ENCODE measurements at places on chromosomes 3 and 15. TPM values are rescaled to one million over a fixed set of nuclear protein-coding genes. Genes with fewer than 3 reads are reported as not detected.

DNA sequence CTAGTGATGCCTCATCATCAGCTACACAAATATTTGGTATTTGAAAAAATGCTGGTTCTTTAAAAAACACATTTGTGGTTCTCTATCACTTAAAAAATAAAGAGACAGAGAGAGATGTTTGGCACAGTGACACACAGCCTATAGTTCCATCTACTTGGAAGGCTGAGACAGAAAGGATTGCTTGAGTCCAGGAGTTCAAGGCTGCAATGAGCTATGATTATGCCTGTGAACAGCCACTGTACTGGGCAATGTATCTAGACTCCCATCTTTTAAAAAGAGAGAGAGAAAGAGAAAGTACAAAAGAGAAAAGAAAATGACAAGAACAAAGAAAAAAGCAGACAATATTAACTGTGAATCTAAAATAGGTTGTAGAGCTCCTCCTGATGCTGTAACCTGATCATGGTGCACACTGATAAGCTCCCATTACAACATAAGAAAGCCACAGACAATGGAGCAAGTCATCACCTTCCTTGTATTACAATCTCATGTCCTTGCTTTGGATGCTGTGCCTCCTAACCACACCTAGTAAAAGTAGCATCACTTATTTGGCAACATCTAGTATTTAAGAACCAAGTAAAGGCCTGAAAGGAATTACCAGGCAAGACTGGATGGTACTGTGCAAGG is 31.7 kb upstream of the MAP4 start:
- DNase-seq = no peak

- DNase-seq = no peak
These were observed 64.8 kb downstream of the OXNAD1 start for GRCh38 chr3:16329826-16330129.

GRCh38 chr15:61367953-61368352 is 138.9 kb upstream of the RORA start:
- no peak for DNase-seq

GRCh38 chr15:29873947-29874411 is 51.7 kb upstream of the TJP1 start:
- no peak for DNase-seq

DNA sequence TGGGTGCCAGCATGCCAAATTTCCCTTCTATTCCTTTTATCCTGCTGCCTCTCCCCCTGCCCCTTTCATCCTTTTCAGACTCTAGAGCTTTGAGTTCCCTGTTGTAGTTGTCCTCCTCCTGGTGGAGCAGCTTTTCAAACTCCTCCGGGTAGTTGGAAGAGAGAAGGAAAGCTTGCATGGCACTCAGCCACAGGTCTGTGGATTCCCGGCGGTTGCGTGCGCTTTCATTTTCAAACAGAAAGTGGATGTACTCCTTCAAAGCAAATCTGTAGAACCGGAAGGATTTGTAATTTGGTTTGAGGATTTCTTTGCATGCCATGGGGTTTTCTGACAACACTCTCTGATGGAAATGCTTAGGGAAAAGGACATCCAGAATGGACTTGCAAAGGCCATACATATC is 68.1 kb upstream of the DCLK3 start:
- DNase-seq = no peak

DNA sequence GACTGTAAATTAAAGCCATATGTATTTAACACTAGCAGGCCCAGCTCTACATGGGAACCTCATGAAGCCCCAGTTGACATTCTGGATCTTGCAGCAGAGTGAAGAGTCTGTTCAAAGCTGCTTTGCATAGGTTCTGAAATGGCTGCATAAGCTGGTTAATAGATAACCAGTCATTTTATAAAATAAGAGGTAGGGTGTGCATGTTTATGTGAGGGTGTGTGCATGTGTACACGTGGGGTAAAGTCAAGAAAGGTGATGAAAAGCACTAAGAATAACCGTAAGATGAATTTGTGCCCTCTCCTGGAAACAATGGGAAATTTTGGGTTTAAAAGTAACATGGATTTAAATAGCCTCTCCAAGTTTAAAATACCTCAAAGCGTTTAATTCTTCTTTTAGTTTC is 33.0 kb downstream of the PAQR9 start:
- DNase-seq = no peak

DNA sequence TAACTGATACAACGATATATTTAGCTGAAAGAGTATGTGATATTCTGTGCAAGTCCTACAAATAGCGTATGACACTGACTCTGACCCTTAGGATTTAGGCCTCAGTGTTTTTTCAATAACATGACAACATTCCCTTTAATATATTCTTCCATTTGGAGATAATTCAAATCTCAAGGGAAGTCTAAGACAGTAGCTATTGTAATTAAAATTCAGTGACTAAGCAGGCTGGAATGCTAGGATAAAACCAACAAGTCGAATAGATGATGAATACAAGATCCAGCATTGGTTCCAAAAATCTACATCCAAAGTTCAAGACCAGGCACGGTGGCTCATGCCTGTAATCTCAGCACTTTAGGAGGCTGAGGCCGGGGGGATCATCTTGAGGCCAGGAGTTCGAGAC is 56.2 kb downstream of the QTRT2 start:
- DNase-seq = no peak

GRCh38 chr15:29270976-29271375 is 1.4 kb upstream of the NSMCE3 start:
- no peak for DNase-seq

- no peak for DNase-seq
These were observed 196.2 kb upstream of the CNTN4 start for GRCh38 chr3:1902416-1902815.

GRCh38 chr3:38573556-38573955 is 75.9 kb downstream of the SCN5A start:
- DNase-seq = no peak

DNA sequence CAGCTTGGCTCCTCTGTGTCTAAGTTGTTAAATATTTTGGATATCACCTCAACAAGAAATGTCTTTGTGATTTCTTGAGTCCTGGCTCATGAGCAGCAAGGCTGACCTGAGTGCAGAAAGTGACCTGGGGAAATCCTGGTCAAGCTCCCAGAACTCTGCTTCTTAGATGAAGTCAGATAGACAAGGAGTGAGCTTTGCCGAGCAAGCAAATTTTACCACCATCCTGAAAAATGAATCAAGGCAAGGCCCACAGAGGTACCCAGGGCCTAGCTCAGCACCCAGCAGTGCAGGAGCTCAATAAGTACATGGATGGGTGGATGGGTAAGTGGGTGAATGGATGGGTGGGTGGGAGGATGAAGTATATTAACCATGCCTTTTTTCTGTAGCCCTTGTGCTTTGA is 291.8 kb downstream of the UACA start:
- DNase-seq = no peak

- no peak for DNase-seq
These were observed 50.0 kb downstream of the MEIS2 start for GRCh38 chr15:37050345-37050744.

- DNase-seq = peak; percentile 30
These were observed 459.9 kb downstream of the RAP2B start for GRCh38 chr3:153621953-153622352.

- peak; percentile 81 for DNase-seq
These were observed 90.6 kb upstream of the PROK2 start for GRCh38 chr3:71875461-71875947.

- DNase-seq = no peak
These were observed 75.4 kb upstream of the ARL6 start for GRCh38 chr3:97689111-97689510.

- no peak for DNase-seq
These were observed 56.5 kb downstream of the SEMA3G start for GRCh38 chr3:52388348-52388821.

DNA sequence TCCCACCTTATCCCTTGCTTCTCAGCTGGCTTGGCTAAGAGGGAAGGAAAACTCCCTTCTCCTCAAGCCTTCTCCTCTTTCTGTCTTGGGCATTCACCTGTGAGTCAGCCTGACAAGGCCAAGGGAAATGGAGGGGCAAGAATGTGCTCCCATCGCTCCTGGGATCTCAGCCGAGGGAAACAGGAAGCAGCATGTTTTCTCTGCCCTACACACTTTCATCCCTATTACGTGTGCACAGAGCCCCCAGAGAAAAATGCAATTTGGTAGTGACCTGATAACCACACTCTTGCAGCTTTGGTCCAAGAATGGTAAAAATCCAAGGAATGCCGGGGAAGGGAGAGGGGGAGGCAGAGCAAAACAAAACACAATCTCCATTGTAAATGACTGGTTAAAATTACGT is 32.9 kb upstream of the MTMR10 start:
- DNase-seq = no peak

DNA sequence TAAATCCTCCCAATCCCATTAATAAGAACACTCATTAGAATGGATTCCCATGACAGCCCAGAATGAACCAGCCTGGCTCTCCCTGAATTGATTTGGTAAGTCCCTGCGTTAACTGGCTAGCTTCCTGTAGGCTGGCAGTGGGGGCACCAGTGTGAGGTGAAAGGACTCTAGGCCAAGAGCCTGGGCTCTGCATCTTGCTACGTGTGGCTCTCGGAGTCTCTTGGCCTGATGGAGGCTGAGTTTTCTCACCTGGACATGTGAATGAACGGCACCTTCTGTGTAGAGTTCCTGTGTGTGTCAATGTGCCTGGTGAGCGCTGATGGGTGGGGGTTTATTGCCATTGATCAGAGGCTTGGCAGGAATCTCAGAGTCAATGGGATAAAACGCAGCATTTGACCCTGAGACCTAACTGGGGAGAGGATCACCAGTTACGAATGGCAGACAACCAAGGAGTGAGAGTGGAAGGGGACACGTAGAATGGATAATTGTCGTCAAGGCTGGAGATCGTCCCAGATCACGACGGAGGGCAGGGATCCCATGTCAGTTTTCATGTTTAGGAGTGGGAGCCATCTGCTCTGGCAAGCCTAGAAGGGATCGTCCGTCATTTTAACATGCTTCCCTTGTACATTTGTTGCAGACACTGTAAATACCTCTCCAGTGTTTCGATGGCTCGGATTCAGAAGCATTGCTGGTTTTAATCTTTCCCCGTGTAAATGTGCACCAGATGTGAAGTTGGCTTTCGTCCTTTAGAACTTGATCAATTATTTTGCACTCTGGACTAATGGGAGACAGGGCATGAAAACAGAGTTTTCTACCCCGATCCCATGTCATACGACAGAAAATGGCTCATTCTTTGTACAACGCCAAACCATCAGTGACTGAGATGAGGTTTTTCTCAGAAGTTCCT is 9.0 kb upstream of the KLF13 start:
- no peak for DNase-seq

DNA sequence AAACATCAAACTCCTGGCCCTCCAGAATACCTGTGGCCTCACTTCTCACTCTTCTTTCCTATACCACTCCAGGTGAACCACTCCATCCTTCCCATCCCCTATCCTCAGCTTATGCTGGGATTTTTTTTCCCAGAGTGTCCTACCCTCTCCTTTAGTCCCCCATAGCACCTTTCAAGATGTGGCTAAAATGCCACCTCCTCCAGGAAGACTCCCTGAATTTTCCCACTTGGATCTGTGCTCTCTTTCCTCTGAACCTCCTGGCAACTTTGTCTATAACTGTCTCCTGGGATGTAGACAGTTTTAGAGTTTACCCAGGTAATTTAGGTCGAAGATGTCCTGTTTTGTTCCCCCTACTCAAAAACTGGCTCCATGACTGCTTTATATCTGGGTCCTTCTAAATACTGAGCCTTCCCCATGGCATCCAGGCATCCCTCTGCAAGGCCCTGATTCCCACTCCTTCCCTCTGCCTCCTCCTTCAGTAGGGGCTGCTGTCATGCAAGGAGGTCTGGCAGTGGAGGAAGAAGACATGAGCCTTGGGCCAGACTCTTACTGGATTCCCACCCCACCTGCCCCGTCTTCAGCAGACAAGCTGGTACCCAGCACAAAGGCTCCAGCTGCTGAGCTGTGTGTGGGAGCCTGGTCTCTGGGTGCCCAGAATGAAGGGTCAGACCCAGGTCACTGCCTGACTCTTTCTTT is 161.5 kb downstream of the SMAD6 start:
- DNase-seq = no peak

DNA sequence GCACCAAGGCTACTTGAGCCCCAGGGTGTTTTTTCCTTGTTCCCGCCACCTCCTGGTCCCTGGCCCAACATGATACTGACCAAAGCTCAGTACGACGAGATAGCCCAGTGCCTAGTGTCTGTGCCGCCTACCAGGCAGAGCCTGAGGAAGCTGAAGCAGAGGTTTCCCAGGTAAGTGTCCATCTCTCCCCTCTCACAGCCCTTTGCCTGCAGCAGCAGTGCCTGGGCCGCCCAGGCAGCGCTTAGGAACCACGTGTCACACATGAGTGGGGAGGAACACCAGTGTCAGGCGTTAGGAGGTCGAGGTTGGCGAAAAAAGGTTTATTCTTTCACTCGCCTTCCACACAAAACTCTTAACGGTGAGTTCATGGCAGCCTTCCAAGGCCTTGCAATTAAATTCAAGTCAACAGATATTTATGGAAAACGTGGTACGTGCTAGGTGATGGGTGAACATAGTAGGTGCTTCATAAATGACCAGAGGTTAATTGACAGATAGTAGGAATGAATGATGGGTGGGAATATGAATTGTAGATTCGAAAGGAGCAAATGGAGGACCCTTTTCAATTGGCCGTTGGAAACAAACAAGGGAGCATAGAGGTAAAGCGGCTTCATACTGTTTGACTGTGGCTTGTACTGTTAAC is 486 bp downstream of the CDIN1 start:
- no peak for DNase-seq

DNA sequence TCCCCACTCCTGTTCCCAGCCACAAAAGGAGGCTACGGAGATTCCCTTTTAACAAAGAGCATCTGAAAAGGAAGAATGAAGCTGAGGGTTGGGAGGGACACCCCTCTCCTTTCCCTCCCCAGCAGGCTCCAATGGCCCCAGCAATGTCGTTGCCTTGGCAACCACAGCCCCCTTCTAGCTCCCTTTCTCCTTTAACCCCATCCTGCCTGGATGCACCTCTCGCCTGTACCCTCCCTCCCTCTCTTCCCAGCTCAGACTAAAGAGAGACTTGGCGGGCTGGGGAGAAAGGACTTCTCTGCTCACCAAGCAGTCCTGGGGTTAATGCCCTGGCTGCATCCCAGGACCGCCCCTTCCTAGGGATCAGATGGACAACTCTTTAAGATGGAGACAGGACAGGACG is 7.1 kb upstream of the RPL29 start:
- no peak for DNase-seq

- DNase-seq = peak; percentile 26
These were observed 72.9 kb downstream of the CLASP2 start for GRCh38 chr3:33645060-33645647.

GRCh38 chr3:149612456-149612855 is 45.4 kb downstream of the WWTR1 start:
- no peak for DNase-seq

DNA sequence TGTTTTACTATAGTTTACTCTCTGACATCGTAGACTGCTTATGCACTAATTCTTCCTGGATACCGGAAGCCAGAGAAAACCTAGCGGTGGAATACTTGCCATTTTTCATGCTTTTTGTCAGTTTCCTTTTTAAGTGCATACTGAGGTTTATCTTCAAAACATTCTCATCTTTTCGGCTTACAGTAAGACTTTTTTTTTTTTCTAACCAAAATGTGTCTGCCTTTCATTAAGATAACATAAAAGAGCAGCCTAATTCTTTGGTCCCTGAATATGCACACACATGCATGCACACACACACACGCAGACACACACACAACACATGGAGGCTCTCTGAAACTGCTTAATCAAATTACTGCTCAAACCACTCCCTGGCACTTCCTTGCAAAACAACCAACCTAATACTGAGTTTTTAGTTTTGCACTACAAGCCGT is 1.3 kb downstream of the ZNF445 start:
- no peak for DNase-seq

Gene CFAP20DC
- 0.40 TPM for polyA plus RNA-seq

Gene WDR72
- not detected for polyA plus RNA-seq

Gene TICRR
- 0.18 TPM for polyA plus RNA-seq

Gene TEX9
- 0.61 TPM for polyA plus RNA-seq

Gene GNB4
- polyA plus RNA-seq = 0.24 TPM

Gene TGM5
- polyA plus RNA-seq = not detected

Gene VIPR1
- 30.5 TPM for polyA plus RNA-seq

Gene CCDC191
- polyA plus RNA-seq = 1.4 TPM

All from naive thymus-derived CD4-positive, alpha-beta T cell (primary cell).